ELF-1 (cell line): ENCODE measurements at places on chromosomes 16 and 17.

DNA sequence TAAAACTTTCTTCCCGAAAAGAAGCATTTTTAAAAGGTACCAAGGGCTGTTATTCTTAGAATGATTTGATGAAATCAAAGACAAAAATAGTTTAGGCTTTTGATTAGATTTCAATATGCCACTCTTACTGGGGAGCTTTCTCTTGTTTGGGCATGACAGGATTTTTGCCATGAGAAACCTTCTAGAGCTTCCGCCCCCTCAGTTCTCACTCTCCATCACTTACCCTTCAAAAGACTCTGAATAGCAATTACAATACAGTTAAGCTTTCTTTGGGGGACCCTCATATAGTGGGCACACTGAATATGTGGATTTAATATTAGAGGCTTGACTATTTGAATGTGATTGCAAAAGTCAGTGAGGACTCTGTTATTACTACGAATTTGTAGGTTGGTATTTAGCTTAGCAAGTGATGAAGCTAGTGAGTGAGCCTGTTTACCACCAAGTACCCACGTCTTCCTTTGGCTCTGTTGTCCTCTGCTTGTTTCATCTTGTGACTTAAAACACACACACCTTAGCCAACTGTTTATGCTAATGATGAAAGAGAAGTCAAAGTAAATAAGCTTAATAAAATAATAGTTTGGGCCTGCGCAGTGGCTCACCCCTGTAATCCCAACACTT, 158.7 kb upstream of the TBX2 start:
- no peak for DNase-seq

DNA sequence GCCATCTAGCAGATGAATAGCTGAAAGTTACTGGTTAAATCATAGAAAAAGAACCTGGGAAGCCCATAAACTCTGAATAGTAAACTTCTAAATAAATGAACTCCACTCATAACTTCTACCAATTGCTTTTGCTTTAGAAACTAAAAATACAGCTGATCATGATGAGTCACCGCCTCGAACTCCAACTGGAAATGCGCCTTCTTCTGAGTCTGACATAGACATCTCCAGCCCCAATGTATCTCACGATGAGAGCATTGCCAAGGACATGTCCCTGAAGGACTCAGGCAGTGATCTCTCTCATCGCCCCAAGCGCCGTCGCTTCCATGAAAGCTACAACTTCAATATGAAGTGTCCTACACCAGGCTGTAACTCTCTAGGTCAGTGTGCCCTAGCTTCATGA, 9.7 kb downstream of the KAT7 start:
- no peak for DNase-seq

GRCh38 chr16:22161999-22162655, at the start of gene SDR42E2:
SDR42E2 (plus strand) TSS chr16:22162506; CDS start chr16:22165583, 3,077 bp downstream.
- DNase-seq = peak; percentile 72

GRCh38 chr17:82160075-82160474, 52.6 kb downstream of the CCDC57 start:
- DNase-seq = no peak

- peak; percentile 52 for DNase-seq
Measured at GRCh38 chr17:40480501-40481003, 20.9 kb downstream of the TNS4 start.

- no peak for DNase-seq
Measured at GRCh38 chr17:79994602-79995001, 41.1 kb downstream of the TBC1D16 start.

GRCh38 chr17:7840441-7840840, 6.4 kb downstream of the KDM6B start:
- no peak for DNase-seq

DNA sequence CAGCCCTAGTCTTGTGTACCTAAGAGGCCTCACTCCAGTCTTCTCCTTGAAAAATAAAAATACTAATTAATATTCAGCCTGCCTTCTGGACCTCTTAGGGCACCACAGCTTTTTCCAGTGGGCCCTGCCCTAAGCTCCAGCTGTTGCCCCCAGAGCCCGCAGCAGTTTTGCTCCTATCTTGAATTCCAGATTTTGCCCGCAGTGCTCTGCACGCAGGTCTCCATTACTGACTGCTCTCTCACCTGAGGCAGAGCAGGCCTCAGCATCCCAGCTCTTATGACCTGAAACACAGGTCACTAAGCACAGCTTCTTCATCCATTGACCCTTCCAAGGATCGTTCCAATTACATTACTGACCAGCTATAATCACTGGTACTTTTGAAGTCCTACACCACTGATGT, 28.4 kb upstream of the NAGLU start:
- DNase-seq = no peak

- DNase-seq = no peak
Measured at GRCh38 chr16:29820730-29821642, 724 bp downstream of the MVP start.

GRCh38 chr16:89319886-89320781, 102.6 kb downstream of the ZNF778 start:
- peak; percentile 90 for DNase-seq

DNA sequence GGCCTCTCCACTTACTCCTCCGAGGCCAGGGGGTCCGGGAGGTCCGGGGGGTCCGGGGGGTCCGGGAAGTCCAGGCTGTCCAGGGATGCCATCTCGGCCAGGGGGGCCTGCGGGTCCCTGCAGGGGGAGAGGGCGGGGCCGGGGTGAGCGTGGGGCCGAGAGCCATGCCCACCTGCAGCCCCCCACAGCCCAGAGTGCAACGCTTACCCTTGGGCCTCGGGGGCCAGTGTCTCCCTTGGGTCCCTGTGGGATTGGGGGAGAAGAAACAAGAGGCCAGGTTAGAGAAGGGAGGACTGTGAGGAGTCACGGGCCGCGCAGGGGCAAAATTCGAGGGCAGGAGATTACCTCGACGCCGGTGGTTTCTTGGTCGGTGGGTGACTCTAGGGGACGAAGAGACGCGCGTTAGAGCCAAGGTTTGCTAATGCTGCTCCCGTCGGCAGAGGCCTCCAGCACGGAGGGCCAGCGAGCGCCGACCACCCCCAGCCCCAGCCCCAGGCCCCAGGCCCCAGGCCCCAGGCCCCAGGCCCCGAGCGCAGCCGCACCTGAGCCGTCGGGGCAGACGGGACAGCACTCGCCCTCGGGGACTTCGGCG, 2.1 kb downstream of the COL1A1 start:
- no peak for DNase-seq

DNA sequence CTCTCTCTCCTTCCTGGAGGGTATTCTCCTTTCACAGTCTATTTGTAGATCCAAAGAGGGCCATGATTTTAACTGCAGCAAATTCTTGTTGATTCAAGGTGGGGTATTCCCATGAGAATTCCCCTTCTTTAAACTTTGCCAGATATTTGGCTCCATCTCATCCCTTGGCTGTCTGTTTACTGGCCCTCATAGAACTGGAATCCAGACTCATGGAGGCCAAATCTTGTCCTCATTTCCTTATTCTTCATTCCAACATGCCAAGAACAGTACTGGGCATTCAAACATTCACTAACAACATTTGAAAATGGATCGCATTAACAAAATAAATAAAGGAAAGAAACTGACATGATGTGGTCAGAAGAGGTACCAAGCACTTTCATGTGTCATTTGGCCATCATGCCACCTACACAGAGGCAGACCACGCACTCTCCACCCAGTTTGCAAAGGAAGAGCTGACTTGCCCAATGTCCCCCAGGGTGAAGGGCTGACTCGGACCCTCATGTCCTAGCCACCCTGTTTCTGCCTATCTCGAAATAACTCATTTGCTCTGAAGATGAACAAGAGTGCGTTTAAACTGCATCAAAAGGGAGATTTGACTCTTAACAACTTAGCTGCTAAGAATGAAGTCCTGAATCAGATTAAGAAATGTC, 23.1 kb upstream of the SLC35B1 start:
- no peak for DNase-seq

GRCh38 chr17:2191227-2191626, 112.4 kb downstream of the SMG6 start:
- DNase-seq = no peak

GRCh38 chr17:38733982-38734973, 4.1 kb downstream of the CISD3 start:
- peak; percentile 49 for DNase-seq

DNA sequence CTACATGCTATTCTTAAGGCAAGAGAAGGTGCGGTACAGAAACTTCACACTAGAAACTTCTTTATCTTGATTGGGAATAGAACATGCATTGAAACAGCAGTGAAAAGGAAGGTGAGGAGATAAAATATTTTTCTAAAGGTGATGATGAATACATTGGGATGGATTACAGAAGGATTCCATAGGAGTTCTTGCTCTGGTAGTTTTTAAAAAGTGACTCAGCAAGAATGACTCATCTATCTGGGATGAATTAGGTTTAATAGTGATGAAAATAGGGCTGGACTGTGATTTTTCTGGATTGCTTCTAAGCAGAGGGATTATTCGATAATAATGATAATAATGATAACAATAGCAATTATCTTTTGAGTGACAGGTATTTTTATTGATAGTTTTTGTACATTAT, 65.6 kb upstream of the HS3ST4 start:
- DNase-seq = no peak

- peak; percentile 85 for DNase-seq
Measured at GRCh38 chr16:70696952-70697593, 11.2 kb upstream of the MTSS2 start.

- peak; percentile 84 for DNase-seq
Measured at GRCh38 chr16:1300664-1301476, 8.6 kb upstream of the UBE2I start.

DNA sequence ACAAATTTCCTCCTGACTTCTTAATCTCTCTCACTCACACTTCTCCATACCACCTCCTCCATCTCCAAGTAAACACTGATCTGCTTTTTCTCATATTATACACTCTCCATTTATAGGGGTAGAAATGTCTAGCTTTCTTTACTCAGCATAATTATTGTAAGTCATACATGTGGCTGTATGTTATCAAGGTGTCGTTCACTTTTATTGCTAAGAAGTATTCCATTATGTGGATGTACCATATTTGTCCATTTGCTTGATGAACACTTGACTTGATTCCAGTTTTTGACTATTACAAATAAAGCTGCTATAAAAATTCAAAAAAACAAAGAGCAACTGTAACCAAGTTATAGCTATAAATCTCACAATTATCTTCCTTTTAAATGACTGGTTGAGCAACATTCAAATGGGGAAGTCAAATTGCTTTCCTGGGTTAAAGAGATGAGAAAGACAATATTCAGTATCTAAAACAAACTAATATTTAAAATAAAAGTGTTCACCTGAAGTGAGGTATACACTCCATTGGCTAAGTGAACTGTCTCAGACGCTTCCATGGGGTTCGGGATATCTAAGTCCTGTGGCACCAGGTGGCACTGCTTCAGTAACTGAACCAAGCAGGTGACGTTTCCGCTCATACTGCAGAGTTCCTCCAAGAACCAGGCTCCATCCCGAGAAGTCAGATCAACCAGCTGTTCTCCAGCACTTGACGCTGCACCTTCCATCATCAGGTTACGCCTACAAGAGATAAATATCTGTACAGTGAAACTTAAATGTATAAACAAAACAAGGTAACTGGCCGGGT, 32.6 kb upstream of the ARL6IP1 start:
- no peak for DNase-seq

DNA sequence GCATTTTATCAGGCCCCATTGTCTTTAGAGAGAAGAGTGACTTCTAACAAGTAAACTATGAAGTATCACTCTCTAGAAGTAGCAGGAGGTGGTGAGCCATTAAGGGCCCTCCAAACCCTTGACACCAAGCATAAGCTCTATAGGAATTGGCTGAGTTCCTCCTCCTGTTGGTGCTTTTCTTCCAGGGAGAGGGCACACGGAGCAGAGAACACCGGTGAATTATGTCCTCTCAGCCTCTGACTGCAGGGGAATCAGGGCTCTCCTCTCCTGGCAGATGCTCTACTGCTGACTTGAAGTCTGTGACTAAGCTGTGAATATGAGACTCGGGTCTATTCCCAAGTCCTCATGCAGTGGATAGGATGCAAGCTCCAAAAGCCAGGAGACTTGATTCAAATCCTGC, 32.3 kb downstream of the CHD9 start:
- DNase-seq = no peak

DNA sequence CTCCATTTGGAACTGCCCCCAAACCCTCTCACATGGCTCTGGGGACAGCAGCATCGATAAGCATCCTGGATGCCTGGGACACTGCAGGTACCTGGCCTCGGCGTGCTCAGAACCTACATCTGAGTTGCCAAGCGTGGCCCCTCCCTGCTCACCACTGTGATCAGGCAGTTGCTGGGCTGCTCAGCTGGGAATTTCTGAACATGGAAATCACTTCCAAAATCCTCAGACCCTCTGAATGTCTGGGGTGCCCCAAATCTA, 6.3 kb downstream of the CDH5 start:
- no peak for DNase-seq

- DNase-seq = no peak
Measured at GRCh38 chr17:15000661-15001060, 264.5 kb downstream of the PMP22 start.

DNA sequence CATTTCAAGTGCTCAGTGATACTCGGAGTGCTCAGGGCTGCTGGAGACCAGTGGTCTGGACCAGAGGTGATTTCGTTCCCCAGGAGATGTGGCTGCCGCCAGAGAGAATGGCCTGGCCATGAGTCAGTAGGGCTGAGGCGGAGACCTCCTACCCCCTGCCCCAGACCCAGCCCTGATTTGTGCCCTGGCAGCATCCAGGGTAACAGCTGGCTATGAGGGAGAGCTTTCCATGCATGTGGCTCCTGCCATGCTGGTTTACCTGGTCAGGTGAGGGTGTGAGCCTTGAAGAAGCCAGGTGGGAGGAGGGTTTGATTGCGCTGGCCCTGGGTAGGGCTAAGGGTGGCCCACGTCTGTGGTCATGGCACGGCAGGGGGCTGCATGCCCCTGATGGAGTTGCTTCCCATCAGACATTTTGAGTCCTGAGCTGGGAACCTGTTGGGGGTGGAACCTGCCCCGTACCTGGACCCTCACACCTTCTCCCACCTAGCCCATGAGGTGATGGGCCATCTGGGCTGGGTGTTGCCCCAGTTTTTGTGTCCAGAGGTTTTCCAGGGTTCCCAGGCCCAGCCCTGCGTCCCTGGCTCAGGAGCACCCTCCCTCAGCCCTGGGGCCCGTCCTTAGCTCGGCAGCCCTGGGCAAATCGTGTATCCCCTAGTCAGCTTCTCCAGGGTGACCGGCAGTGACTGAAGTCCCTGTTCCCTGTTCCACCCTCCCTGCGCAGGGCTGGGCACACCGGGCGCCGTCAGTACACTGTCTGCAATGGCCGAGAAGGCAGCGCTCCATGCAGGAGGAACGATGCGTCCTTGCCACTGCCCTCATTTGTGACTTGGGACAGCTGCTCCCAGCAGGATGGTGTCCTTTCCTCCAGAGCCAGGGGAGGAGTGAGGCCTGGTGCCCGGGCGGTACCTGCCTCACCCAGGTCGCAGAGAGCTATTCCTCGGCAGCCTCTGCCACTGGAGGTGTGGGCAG, 9.0 kb upstream of the CSNK1D start:
- DNase-seq = no peak

DNA sequence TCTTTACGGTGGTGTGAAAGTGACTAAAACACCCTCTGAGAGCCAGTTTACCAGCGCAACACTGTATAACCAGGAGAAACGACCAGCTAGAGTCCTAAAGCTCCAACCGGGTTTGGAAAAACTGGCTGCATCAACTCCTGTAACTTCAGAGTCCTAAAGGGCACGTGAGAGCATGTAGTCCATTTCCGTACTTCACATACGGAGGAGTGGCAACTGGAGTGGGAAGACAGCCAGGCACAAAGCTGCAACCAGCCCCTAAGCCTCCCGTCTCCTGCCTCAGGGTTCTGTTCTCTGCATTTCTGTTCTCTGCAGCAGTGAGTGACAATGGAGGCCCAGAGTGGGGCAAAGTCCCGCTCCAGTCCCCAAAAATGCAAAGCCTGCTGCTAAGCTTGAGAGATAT, 19.2 kb downstream of the TEKT1 start:
- DNase-seq = no peak
